ENCODE measurements at places on chromosomes 4 and X. TPM values are rescaled to one million over a fixed set of nuclear protein-coding genes. Genes with fewer than 3 reads are reported as not detected.

DNA sequence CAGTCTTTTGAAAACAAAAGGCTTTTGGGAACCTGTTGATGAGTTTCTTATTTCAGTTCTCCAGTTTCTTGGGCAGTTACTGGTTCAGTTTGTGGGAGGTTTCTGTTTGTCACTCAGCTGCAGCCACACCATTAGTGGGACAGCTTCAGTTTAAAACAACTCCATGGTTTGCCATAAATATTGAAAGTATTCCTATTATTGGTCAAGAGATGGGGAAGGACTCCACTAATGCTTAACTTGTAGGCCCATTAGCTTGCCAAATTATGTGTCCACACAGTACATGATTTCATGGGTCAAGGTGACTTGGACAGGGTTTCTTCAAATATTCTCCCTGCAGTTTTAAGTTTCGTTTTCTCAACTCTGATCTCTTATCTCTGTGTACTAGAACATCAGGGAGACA is 15.5 kb upstream of the ASIC5 start:
- no peak for DNase-seq

GRCh38 chr4:158859661-158860060 is 90.8 kb downstream of the FNIP2 start:
- DNase-seq: no peak

- no peak for DNase-seq
These were observed 152.0 kb downstream of the GASK1B start for GRCh38 chr4:158020734-158021346.

DNA sequence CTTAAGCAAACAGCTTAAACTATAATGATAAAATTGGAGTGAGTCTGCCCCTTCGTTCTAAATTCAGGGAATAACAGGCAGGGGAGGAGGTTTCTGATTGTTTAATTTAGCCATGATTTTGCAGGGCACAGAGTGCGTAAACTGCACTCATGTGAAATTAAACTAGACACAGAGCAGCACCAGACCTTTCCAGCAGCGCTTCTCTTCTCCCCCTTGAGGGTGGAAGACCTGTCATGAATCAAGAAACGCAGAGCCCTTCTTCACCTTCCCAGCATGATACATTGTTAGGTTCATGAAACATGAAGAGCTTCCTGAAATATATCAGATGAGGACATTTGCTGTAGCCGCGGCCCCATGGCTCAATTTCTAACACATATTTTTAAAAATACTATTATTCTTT is 63.1 kb downstream of the FAM114A1 start:
- no peak for DNase-seq

The RAB9B gene
- total RNA-seq: 21.1 TPM

The FGF2 gene
- 4.3 TPM for total RNA-seq

DNA sequence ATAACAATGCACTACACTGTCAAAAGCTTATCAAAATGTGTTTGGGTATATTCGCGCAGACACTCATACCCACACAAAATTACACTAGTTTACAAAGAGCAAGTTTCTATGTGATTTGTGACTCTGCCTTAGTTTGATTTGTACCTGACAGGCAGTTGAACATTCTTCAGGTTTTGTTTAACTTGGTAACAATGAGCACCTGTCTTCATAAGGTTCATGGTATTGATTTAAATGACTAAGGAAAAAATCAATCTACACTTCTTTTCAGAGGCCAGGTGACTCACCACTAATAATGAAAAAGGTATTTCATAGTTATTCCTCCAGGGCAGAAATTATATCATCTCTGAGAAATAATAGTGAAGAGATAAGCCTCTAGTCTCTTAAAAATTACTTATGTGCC is 1114.6 kb upstream of the AGA start:
- no peak for DNase-seq

- DNase-seq: peak; percentile 90
These were observed 824 bp upstream of the UGDH start for GRCh38 chr4:39528061-39528465.
